ENCODE measurements at places on chromosomes 7 and 10.
A peak's percentile ranks its signal among the peaks of the same experiment; 100 is the strongest.

DNA sequence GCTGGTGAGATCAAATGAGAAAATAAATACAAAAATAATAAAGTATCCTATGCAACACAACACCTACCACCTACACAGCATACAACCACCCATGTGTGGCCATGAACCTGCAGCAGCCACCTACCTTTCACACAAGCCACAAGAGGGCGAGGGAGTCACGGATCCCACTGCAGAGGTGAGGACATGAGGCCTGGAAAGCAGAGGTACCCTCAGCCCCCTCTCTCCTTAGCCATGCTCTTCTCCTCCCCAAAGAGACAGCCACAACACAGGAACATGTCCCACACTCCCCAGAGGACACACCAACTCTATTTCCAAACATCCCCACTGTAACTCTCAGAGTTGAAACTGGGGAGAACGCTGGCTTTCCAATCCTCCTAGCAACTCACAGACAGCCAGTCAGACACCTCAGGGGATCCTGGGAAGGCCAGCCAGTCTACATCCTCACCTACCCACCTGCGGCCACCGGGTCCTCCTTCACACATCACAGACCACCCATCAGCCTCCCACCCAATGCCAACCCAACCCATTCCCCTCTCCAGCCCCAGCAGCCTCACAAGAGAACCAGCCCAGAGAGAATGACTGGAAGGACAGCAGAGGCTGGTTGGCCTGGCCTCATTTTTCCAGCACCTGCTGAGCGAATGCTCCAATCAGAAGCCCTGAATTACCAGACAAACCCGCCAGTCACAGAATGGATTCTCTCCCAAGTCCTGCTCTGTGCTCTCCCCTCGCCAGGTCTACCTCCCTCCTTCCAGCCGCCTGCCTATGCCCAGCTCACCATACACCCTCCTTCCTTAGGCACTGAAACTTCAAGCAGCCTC, 18.4 kb downstream of the DLG5 start:
- DNase-seq = no peak

GRCh38 chr7:38574086-38574485, 57.1 kb downstream of the AMPH start:
- DNase-seq = no peak

DNA sequence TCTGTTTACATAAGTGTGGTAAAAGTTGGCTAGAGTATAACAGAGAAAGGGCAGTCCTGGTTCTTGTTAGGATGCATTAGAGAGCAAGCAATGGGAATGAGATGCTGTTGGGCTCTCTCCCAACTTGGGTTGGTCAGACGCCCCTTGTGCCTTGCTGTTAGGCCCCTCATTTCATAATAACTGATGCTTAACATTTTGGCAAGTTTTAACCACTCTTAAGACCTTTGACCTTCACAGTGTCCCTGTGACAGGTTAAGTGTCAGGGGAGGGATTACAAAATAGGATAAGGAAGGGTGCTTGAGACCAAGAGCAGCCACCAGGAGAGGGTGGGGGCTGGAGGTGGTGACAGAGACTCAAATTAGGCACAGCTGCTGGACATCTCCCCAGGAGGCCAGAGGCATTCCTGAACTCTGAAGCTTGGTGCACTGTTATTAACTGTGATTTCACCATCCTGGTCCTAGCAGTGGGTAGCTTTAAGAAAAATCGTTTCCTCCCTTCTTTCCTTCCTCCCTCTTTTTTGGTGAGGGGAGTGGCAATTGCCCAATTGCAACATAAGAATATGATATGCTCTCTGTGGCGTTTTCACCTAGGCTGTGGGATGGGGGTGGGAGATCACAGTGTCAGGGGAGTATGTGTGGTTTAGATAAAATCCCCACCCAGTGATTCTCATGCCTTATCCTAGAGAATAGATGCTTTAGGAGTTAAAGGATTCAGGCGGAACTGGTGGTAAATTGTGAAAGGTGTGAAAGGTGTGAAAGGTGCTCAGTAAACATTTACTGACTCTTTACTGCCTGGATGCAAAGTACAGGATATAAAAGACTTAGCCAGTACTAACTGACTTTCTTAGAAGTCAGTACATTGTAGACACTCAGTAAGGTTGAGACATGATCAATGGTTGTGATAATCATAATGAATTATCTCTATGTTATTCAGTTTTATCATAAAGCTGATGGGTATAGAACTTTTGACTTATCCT, 270.5 kb downstream of the BICC1 start:
- DNase-seq = no peak

- DNase-seq = no peak
These were observed at the start of gene THSD7A for GRCh38 chr7:11831736-11832495. Gene THSD7A (minus strand): TSS chr7:11832198. CDS start chr7:11831946, 252 bp downstream.

- DNase-seq = no peak
These were observed 21.5 kb upstream of the OR6B1 start for GRCh38 chr7:143978585-143978984.

DNA sequence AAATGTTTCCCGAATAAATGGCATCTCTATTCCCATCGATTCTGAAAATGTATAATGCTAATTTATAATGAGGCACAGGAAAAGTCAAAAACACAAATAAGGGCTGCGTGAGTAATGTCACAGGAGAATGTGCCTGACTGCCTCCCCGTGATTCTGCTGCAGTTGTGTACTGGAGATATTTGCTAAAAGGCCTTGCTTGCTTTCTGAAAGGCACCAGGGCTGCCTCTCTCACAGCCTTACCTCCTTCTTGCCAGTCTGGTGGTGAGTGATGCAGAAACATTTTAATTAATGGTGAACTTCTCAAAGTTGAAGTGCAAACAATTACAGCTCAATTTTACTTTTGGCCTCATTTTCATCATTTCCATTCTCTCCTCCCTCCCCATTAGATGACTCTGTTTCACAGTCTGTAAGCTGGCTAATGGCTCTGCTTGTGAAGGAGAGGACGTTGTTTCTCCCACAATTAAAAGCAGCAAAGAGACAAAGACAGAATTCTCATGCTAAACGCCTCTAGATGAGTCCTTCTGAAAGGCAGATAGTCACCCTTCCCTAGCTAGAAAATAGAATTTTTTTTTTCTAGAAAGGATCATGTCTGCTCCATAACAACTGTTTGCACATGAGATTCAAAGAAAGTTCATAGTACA, 377.6 kb downstream of the MDFIC start:
- DNase-seq = no peak

GRCh38 chr7:4996696-4997222, 37.8 kb upstream of the MMD2 start:
- no peak for DNase-seq

DNA sequence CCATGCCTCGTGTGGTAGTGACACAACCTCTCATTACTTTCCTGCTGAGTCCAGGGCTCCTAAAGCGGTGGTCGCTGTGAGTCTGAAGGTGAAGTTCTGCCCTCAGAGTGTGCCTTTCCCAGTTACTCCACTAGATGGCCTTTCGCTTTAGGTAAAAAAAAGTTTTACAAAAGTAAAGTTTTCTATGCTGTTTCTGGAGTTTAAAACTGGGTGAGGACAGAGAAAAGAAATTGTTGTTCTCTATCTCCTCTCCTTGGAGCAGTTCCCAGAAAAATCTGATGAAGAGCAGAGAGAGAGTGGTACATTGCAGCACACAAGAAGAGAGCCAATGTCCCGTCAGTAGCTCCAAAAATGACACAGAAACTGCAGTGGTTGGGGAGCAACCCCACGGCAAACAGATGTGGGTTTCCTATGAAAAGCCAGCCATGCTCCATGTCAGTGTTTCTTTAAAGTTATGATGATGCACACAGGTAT, 257.1 kb downstream of the GLI3 start:
- DNase-seq = no peak

DNA sequence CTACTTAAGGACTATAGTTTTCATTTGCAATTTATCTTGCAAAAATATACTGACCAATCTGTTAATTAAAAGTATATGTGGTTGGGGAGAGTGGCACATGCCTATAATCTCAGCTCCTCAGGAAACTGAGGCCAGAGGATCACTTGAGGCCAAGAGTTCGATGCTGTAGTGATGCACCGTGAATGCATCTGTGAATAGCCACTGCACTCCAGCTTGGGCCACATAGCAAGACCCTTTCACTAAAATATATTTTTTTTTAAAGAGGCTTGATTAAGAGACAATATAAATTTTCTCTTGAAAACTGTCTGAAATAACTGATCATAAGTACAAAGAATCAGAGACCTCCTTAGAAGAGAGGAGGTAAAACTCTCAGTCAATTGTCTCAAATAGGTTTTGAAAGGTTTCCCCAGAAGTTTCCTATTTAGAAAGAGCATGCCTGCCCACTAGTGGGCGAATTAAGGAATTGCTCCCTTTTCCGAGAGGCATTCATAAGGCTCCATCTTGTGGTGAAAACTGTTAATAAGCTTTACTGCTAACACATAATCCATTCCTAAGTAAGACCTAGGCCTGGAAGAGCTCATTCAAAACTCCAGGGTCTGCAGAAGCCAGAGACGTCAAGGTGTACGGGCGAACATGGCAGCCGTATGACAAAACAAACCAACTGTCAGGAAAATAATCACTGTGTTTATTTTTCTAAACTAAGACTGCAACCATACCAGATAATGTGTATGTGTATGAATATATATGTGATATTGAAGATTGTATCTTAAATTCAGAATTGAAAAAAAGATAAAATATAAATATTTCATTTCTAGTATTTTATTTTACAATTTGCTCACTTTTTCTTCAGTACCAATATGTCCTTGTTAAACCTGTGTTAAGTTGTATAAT, 6.8 kb upstream of the TAS2R40 start:
- peak; percentile 31 for DNase-seq

DNA sequence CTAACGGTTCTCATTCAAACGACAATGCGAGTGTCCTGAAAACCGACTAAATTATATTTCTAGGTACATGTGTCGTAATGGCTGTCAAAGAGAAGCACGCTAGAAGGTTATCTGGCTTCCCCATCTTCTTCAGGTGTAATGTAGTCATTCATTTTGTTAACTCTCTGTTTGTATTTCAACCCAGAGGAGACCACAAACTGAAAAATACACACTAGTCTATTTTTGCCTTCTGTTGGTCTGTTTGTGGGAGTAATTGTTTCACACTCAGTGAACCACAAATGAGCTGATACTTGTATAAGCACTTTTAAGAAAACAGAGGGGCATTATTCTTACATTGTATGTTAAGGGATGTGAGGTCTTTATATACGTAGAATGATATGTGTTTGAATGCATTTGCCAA, 305.9 kb downstream of the GATA3 start:
- no peak for DNase-seq

GRCh38 chr7:129157651-129158050, 13.1 kb downstream of the TSPAN33 start:
- DNase-seq = no peak

- no peak for DNase-seq
These were observed 43.4 kb downstream of the MACC1 start for GRCh38 chr7:20173828-20174227.

DNA sequence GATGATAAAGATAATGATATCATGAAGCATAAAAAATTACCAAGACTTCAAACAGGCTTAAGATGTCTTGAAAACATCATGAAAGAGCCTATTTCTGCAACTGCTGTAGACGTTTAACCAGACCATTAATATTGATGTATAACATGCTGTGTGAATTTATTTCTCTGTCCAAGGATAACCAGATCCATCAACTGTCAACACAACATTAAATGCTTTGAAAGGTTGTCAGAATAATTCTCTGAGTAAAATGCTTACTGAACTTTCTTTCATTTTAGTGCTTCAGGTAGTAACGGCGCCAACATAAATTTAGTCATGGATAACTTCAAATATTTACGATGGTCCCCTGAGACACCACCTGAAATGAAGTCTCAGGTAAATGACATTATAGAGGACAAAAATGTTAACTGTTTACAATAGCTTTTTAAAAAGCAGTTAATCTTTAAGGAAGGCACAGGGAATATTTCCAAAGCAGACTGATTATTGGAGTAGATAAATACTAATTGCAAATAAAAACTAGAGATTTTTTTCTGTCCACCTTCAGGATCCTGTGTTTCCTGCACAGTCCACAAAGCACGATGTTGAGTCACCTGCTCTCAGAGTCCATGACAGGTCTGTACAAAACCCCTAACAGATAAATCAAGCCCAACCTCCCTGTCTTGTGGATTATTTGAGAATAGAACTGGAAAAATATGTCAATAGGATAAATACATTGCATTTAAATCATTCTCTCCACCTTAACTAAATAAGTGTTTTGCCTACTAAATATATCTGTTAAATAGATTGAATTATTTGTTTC, 1213.2 kb downstream of the XPNPEP1 start:
- DNase-seq = no peak

DNA sequence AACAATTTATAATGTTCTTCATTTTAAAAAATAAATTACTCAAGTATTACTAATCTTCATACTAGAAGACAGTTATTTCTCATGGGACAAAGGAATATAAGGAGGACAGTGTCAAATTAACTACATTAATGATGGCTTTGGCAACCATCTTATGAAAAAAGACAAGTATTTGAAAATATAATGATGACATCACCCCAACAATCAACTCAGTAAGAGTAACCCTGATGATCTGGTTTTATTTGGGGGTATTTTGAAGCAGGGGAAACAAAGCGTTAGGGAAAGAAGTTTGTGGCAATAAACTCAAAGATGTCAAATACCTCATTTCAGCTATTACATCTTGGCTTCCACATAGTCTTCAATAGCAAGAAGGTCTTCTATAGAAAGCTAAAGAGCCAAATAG, 29.0 kb upstream of the RELN start:
- no peak for DNase-seq

DNA sequence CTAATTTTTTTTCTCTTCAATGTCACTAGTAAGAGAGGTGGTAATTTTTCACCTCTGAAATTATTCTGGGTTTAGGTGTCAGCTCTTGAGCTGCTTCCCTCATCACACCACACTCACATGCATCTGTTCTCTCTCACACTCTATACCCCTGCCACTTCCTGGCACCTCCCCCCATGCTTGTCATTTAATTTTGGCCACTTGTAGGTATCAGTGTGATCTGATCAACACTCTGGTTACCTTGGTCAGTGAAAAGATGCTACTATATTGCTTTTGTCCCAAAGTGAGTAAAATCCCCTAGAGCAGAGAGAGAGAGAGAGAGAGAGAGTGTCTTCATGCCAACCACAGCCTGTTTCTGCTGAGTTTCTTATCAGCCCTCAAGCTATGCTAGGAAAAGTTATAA, 42.5 kb downstream of the STK17A start:
- peak; percentile 24 for DNase-seq

DNA sequence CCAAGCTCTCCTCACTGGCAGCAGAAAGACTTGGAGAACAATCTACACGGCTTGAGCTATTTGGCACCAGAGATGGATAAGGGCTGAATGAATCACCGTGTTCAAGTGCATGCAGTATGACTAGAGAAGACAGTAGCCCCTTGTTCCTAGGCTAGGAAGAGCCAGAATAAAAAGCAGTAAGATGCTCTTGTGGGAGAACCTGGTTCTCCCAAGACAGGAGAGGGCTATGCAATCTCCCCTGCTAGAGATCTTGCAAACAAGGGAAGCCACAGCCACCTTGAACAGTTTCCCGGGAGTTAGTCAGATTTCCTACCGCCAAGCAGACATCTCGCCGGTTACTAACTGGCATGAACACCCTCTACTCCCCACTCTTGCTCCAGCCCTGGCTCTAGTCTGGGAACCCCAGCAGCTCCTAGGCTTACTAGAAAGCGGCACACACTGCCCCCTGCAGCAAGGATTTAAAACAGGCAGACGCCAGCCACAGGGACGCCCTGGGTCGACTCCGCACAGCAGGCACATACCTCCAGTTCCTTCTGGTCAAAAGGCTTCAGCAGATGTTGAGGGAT, 107.3 kb downstream of the SMURF1 start:
- DNase-seq = no peak

GRCh38 chr7:24756545-24757352, 515 bp downstream of the GSDME start:
- no peak for DNase-seq

Measured in stimulated activated CD8-positive, alpha-beta memory T cell treated with anti-CD3 and anti-CD28 coated beads, Interleukin-4, amount 100 ng/mL, for 24 hours (primary cell).